ENCODE measurements at places on chromosomes 3 and 15.

- no peak for DNase-seq
Observed at GRCh38 chr3:256501-256900, 59.9 kb downstream of the CHL1 start.

- DNase-seq: no peak
Observed at GRCh38 chr3:126773167-126773566, 69.1 kb downstream of the CHCHD6 start.

- no peak for DNase-seq
Observed at GRCh38 chr3:132362329-132362728, 45.1 kb downstream of the ACP3 start.

- DNase-seq: no peak
Observed at GRCh38 chr3:46715507-46716175, 2.0 kb downstream of the PRSS50 start.

DNA sequence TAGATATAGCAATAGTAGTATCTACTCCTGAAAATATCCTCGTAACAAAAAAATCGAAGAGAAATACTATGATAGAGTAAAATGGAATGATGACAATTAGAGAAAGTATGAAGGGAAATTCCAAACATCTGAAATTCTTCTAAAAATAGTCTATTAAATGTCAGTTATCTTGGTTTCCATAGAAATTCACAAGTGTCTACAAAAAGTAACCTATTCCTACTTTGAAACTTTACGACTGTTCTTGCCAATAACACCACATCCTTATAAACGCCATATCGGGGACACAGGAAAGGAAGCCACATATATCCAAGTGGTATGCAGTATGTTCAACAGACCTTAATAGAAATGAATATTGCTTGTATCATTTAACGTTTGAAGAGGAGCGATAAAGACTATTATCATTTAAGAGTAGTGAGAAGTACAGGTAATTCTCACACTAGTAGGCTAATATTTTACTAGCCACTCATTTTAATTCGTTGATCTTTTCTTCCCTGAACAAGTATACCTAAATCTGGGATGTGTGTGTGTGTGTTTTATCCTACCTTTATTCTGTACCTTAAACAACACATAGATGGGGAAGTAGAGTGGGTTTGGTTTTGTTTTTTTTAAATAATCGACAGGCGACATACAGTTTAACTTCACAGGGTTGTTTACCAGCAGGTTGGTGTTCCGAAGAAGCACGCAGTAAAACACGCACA lies 1.2 kb downstream of the GPR176 start:
- peak; percentile 94 for DNase-seq

- DNase-seq: peak; percentile 49
Observed at GRCh38 chr3:106765342-106765741, 611.9 kb upstream of the CCDC54 start.

DNA sequence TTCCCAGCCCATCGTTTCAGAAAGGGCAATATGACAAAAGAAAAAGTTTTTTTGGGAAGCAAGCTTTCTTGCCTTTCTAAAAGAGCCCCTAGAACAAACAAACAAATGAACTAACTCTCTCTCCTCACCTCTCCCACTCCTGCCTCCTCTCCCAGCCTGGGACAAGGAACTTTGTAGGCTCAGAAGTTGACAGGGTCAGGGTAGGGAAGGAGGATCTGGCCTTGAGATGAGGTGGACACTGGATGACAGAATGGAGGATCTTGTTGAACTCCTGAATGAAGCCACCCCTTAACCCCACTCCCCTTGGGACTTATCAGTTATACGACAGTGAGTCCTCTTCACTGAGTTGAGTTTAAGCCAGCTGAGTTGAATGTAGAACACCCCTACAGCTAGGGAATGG lies 1.6 kb upstream of the ITGA11 start:
- no peak for DNase-seq

DNA sequence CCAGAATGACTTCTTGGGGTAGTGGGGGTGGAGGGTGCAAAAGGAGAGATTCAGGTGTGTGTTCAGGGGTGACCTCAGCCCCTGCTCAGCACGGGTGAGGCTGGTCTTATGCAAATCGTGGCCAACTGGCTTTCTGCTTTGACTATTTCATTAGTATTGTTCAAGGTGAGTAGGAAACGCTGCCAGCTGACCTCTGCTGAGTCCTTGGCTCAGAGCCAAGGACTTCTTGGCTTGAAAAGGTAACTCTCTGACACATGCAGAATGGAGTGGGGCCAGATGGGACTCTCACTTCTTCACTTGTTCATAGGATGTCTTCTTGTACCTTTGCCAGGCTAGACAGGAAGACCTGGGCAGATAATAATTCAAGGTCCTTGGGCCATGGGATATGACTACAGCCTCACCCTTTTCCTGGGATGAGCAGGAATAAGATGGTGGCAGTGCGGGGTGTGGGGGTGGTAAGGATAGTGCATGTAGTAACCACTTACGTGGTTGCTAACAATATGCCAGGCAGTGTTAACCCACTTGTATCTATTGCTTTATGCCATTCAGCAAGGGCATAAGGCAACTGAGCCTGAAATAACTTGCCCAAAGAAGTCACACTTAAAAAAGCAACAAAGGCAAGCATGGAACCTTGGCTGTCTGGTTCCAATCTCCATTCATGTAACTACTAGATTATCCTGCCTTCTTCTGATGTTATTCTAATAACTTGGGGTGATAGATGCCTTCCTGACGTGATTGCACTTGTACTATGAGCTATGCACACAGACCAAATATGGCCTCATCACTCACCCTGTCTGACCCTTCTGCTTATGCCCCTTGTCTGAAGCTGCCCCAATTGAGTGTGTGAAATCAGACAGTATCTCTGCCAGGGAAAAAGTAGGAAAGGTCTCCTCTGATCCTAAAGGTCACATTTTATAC lies 193.1 kb downstream of the NR1D2 start:
- DNase-seq: no peak

- DNase-seq: no peak
Observed at GRCh38 chr3:54257125-54257720, 134.9 kb downstream of the CACNA2D3 start.

GRCh38 chr15:85100186-85100937 lies 118.7 kb downstream of the PDE8A start:
- no peak for DNase-seq

Measured in kidney glomerular epithelial cell (primary cell).